ENCODE measurements at places on chromosomes 3 and 15. TPM values are rescaled to one million over a fixed set of nuclear protein-coding genes. Genes with fewer than 3 reads are reported as not detected.

DNA sequence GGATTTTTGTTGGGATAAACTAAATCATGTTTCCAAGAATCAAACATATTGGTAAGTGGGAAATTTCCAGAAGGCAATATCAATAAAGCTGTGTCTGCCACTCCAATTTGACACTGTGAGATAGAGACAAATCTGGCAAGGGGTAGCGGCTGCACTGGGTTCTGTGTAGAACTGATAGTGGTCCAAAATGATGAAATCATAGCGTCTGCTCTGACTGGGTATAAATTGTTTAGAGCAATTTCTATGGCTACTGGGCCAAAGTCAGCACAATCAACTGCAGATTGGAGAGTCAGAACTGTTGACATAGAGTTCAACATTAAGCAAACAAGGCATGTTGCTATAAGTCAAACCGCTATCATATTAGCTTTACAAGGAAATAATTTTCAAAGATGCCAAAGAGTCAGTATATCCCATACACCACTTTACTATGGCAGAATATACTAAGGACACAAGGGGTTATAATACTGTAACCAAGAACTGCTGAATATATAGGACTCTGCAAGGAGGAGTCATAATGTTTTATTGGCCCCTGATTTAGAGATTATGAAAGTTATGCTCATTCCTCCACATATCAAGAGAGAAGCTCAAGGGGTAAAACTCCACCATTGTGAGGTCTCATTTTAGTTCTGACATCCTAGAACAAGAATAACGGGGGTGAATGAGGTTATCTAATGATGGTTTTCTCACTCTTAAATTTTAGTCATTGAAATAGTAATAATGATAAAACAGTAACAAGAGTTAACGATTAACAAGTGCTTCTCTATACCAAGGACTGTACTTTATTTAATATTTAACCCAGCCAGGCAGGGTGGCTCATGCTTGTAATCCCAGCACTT is 309.7 kb upstream of the GADL1 start:
- DNase-seq, result no peak

- DNase-seq, result peak; percentile 55
These were observed 148.4 kb upstream of the TLE3 start for GRCh38 chr15:70245932-70246622.

DNA sequence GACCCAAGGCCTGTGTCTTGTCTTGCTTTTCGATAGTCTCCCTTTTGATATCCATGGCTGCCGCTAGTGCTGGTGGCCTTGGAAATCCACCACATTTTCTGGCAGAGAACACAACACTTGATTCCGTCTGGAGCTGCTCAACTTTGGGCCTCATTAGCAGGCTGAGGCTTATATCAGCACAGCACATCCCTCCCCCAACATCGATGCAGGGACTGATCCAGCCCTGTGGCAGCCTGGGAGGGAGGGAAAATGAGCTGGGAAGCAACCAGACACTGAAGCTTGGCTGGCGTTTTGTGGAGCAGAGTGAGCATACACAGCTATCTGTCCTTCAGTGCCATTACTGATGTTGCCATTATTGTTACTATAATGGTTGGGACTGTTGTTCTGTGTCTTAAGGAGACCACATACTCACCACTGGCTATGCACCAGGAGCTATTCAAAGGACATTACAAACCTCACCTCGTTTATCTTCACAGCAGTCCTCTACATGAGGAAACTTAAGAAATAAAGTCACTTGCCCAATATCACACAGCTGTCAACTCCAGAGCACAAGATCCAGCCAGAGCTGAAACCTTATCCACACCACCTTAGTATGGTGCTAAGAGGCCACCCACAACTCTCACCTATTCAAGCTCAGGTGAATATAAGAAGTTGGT is 102.9 kb downstream of the SUCLG2 start:
- DNase-seq, result no peak

DNA sequence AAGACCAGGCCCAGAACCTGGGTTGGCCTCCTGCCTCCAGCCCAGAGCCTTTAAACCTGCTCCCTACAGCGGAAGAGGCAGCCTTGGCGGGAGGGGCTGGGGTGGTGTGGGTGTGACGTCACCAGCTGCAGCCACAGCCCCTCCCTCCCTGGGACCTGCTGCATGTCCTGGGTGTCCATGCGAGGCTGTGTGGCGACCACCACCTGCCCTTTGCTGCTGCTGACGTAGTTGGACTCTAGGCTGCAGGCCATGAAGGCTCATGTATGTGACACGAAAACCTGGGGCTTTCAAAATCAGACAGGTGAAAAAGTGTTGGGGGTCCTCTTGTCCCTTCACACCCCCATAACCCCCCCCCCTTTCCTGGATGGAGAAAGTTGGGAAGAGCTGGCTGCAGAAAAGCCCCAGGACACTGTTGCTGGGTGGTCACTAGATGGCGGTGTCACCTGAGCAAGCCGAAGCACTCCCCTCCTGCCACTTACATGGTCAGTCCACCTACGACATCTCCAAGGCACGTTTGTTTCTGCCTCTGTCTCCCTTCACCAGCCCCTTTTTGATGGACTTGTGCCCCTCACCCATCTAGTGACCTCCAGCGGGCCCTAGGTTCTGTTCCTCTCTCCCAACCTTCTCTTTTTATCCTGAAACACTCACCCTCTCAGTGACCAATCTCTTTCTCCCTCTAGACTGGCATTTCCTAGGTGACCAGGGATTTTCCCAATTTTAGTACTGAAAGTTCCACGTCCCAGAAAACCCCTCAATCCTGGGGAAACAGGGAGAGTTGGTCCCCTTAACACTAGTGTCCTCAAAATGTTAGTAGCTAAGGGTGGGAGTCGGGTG is 35.2 kb downstream of the SLC6A20 start:
- peak; percentile 53 for DNase-seq

Gene CIB2
- 16.4 TPM for total RNA-seq

- DNase-seq, result no peak
These were observed 438.4 kb downstream of the OCA2 start for GRCh38 chr15:27660676-27661075.

Data from left ventricle myocardium superior (tissue), 1 donor.